ENCODE measurements at places on chromosomes 1 and 21. TPM values are rescaled to one million over a fixed set of nuclear protein-coding genes. Genes with fewer than 3 reads are reported as not detected.

DNA sequence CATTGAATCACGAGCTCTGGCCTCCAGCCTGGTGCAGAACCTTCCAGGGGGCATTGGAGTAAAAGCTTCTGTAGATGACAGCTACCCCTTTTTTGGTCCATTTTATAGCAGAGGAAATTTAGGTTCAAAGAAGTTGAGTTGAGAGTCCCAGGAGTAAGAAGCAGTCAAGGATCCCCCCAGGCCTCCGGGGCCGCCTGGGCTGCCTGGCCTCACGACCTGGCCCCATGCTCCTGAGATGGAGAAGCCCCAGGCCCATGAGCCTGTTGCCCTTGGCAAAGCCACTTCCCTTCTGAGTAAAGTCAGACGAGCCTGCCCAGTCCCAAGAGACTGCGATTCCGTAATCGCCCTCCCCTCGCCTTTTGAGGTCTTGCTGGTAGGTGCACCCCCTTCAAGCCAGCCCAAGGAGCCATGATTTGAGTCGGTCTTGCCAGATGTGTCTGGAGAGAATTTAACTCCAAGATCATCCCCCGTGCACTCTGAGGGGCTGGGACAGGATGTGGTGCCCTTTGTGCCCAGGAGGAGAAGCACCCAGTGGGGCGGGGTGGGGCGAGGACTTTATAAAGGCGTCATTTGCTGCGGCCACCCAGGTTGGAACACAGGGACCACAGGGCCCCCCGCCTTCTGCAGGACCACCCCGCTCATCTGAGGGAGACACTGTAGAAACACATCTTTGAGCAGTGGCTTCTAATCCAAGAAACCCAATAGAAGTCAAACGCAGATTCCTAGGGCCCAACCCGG lies 30.1 kb downstream of the PDE9A start:
- no peak for DNase-seq

DNA sequence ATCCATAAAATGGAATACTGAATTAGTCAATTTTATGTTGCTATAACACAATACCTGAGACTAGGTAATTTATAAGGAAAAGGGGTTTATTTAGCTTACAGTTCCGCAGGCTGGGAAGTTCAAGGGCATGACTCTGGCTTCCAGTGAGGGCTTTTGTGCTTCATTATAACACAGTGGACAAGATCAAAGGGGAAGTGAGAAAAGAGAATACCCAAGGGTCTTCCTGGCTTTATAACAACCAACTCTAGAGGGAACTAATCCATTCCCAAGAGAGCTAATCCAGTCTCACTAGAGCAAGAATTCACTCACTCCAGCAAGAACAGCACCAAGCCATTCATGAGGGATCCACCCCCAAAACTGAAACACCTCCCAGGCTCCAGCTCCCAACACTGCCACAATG lies 3.1 kb downstream of the KIFAP3 start:
- DNase-seq = no peak

The GPR3 gene
- 0.56 TPM for total RNA-seq

DNA sequence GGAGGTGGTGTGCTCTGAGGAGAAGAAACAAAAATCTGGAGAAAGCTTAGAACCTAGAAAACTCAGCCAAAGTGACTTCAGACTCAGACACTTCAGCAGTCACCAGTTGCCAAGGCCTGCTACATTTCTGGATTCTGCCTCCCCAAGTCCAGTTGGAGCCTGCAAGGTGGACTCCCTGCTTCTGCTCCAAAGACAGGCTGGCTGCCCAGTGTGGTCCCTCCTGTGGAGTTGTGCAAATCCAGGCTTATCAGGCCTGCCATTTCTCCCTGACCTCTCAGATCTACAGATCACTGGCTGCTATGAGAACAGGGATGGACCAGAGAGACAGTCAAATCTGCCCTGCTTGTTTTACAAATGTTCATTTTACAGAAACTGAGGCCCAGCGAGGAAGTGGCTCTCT lies 9.9 kb downstream of the CACHD1 start:
- DNase-seq = no peak

GRCh38 chr1:21899987-21900386 lies 37.1 kb downstream of the HSPG2 start:
- DNase-seq = no peak

GRCh38 chr1:230288641-230289349 lies 137.3 kb downstream of the PGBD5 start:
- peak; percentile 77 for DNase-seq

The COL9A2 gene
- 4.9 TPM for total RNA-seq

The CLEC20A gene
- not detected for total RNA-seq

The LCE6A gene
- not detected for total RNA-seq

- no peak for DNase-seq
Observed at GRCh38 chr21:18335651-18336236, 67.8 kb downstream of the TMPRSS15 start.

GRCh38 chr1:16012590-16013219 lies 5.1 kb downstream of the HSPB7 start:
- peak; percentile 76 for DNase-seq

DNA sequence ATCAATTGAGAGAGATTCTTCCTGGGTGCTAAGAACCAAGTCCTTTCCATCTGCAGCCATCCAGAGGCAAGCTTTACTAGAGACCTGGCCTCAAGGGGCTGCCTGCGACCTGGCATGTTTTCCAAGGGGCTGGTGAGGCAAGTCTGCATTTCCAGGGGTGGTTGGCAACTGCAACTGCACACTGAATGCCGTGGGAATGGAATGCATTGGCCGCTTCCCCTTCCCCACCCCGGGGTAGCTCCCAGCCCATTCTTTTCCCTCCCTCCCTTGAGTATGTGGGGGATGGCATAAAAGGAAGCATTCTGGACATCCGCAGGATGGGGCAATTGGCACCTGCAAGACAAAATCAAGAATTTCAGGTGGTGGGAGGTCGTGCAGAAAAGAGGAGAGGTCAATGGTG lies 155.1 kb downstream of the IGSF21 start:
- DNase-seq = no peak

DNA sequence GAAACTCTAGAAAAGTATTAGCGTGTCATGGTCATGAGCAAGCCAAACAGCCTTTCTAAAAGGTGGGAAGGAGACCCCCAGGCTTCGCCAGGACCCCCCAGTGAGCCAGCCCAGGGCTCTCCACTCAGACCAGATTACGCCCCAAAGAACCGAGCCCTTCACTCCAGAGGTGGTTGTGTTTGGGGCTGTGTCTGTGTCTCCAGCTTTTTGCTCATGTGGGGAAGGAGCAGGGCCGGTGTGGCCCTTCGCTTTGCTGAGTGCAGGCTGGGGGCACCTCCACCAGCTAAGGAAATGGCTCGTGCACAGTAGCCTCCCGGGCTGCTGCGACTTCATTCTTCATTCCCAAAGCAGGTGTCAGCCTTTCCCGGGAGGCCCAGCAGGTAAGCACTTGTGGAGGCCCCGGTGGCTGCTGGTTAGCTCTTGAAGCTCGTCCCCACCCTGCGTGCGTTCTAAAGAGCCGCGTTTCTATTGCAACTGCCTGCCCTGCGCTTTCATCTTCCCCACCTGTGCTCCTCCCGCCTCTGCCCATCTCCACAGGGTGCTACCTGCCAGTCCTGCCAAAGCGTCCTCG lies 531 bp downstream of the TSPEAR start:
- peak; percentile 77 for DNase-seq

DNA sequence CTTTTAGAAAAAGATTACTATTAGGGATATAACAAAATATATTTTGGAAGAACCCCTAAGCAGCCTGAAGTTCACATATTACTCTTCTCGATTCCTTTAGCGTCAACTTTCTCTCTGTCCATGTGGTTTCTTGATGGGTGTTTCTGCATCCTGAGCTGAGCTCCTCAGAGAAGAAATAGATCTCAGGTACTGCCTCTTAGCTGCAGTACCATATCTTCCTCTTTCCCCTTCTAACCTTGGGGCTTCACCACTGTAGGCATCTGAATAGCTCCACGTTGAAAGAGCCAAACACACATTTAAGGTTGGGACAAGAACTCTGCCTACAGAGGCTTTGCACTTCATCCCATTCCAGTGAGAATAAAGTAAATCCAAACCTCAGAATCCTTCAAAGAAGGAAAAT lies 59.2 kb downstream of the SAMSN1 start:
- DNase-seq = no peak

DNA sequence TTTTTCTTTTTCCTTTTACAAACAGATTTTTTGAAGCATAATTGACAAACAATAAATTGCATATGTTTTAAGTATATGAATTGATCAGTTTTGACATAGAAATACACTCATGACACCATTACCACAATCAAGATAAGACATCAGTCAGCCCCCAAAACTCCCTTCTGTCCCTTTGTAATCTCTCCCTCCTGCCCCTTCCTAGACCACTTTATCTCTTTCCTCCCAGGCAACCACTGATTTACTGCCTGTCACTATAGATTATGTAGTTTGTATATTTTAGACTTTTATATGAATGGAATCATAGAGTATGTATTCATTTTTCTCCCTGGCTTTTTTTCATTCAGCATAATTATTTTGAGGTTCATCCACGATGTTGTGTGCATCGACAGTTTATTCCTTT lies 6.9 kb upstream of the SYT14 start:
- DNase-seq = no peak

The OR2G6 gene
- total RNA-seq = not detected

- DNase-seq = no peak
Observed at GRCh38 chr1:44994309-44994898, 8.0 kb upstream of the EIF2B3 start.

GRCh38 chr1:17141441-17142197 lies 22.4 kb upstream of the PADI2 start:
- DNase-seq = no peak

GRCh38 chr1:162878000-162878596 lies 17.1 kb upstream of the CCDC190 start:
- DNase-seq = no peak

GRCh38 chr1:15339570-15339969 lies 70.1 kb upstream of the EFHD2 start:
- peak; percentile 7 for DNase-seq

The PCBP3 gene
- 11.8 TPM for total RNA-seq

DNA sequence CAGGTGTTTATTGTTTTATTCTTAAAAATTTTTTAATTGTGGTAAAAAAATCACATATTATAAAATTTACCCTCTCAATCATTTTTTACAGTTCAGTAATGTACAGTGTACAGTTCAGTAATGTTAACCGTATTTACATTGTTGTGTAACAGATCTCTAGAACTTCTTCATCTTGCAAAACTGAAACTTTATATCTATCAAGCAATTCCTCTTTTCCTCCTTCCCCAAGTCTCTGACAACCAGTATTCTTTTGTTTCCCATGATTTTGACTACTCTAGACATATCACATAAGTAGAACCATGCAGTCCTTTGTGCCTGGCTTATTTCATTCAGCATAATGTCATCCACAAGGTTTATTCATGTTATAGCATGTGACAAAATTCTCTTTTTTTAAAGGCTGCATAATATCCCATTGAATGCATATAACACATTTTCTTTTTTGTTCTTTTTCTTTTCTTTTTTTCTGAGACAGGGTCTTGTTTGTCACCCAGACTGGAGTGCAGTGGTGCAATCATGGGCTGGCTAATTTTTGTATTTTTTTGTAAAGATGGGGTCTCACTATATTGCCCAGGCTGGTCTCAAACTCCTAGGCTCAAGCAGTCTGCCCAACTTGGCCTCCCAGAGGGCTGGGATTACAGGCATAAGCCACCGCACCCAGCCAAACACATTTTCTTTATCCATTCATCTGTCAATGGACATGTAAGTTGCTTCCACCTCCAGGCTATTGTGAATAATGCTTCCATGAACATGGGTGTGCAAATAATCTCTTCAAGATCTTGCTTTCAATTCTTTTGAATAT lies 17.2 kb upstream of the RCSD1 start:
- no peak for DNase-seq

DNA sequence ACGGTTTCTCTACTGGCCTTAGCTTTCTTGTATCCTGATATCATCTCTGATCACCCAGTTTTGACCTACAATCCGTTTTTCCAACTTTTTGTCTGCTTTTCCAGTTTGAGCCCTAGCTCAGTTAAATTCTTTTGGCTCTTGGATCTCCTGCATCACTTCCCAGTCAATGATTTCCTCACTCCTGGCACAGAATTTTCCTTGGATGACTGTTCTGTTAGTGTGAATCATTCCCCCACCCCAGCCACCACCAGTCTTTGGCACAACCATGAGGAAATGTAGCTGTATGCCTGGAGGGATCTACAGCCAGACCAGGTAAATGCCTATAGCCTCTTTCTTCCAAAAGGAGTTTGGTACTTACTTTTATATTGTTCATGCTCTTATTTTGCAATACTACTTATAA lies 187.2 kb upstream of the PTGFR start:
- DNase-seq = no peak

The TSSK3 gene
- total RNA-seq = 2.0 TPM

The PLA2G2C gene
- not detected for total RNA-seq

DNA sequence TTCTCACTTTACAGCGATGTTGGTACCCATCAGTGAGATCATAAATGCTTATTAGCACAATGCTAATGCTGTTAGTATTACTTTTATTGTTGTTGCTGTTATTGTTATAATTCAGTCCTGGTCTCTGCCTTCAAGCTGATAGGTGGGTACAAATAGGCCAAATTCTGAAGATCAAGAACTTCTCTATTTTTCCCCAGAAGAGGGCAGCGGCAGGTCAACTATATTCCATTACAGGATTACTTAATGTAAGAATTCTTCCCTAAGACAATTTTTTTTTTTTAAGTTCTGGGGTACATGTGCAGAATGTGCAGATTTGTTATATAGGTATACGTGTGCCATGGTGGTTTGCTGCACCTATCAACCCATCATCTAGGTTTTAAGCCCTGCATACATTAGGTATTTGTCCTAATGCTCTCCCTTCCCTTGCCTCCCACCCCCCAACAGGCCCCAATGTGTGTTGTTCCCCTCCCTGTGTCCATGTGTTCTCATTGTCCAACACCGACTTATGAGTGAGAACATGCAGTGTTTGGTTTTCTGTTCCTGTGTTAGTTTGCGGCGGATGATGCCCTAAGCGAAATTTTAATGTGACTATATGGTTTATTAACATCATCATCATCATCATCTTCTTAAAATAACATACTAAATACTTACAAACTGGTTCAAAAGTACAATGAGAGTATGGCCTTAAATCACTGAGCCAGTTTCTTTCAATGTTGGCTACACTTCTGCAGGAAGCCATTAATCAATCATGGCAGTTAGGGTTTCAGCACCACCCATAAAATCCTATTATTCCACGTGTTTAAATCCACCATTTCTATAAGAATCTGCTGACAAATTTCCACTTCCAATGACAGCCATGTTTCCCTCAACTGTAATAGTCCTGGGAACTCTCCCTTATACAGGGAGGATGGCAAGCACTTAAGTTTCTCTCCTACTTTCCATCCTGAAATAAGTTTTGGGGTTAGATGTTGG lies 19.2 kb downstream of the SLC19A2 start:
- no peak for DNase-seq

GRCh38 chr1:231159963-231160761 lies 1.7 kb upstream of the TRIM67 start:
- DNase-seq = no peak

- no peak for DNase-seq
Observed at GRCh38 chr1:29689372-29690030, 453.2 kb downstream of the PTPRU start.

Data from chondrocyte (in vitro differentiated cells).